NCI-H510A (cell line): ENCODE measurements at places on chromosomes 6 and 20.
A peak's percentile ranks its signal among the peaks of the same experiment; 100 is the strongest.

DNA sequence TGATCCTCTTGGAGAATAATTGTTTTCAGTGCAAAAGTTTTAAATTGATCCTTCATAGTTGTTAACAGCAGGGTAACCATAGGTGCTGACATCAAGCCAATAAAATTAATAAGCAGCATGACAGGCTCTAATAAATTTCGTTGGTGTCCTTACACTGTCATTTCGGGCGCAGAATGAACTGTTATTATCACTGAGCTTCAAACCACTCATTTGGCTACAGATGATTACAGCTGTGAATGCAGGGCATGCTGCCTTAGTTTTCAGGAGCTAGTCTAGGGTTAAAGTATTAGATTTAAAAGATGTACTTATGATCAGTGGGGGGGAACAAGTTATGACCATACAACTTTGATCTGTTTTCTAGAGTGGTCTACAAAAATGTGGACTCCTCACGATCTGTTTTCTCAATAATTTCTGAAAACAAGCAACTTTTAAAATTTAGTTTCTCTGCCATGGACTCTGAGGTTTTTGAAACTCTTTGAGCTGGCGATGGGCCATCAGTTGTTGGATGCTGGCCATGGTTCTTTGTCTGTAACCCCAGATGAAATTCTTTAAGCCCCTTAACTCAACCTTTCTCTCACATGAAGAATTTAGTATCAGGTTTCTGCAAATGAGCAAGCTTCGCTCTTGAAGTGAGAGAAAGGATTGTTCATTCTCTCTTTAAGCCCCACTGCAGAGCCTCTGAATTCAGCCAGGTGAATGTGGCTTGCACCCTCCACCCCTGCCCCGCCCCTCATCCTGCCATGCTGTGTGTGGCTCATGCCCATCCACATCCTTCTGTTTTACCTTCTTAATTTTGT, 99.1 kb upstream of the MTHFD1L start:
- no peak for DNase-seq

- DNase-seq = no peak
These were observed 256.4 kb downstream of the GMPR start for GRCh38 chr6:16494793-16495192.

DNA sequence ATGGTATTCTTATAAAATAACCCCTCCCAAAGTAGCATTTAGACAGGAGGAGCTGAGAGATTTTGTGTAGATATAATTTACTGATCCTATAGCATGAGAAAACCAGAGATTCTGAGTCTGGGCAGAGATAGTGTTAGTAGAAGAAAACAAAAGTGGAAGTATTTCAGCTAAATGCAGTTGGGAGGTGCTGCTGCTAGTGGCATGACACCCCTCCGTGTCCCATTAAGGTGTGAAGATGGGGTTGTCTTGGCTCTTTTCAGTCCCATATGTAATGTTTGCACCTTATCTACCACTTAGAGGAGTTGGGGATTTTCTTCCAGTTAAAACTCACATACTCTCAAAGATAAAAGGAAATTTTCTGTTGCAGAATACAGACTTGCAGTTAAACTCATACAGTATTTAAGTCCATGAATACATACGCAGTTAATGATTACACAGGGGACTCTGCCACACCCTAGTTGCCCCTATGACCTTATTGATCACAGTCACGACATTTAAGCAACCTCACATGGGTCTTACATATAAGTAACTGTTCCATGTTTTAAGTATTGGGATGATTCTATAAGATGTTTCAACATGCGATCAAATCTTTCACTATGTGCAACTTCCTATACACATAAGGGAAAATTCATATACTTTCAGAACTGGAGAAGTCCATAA, 11.5 kb downstream of the TAAR2 start:
- no peak for DNase-seq

- DNase-seq = no peak
These were observed 6.4 kb downstream of the PLTP start for GRCh38 chr20:45905505-45906079.

DNA sequence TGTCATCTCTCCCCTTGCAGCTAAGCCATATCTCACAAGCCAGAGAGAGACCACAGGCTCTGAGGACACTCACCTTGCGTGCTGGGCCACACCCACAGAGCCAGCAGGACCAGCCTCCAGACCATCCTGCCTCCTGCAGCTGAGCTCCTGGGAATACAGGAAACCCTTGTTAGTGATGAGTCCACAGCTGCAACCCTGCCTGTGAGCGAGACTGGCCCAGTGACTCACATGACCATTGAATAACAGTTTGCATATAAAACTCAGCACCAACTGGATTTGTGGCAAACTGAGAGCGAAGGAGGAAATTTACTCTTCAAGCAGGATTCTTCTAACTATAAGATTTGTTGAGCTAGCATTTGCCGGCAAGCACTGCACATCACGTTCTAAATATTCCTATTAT, 3.0 kb downstream of the THBS2 start:
- no peak for DNase-seq

GRCh38 chr6:14838133-14838583, 407.7 kb upstream of the JARID2 start:
- DNase-seq = no peak

DNA sequence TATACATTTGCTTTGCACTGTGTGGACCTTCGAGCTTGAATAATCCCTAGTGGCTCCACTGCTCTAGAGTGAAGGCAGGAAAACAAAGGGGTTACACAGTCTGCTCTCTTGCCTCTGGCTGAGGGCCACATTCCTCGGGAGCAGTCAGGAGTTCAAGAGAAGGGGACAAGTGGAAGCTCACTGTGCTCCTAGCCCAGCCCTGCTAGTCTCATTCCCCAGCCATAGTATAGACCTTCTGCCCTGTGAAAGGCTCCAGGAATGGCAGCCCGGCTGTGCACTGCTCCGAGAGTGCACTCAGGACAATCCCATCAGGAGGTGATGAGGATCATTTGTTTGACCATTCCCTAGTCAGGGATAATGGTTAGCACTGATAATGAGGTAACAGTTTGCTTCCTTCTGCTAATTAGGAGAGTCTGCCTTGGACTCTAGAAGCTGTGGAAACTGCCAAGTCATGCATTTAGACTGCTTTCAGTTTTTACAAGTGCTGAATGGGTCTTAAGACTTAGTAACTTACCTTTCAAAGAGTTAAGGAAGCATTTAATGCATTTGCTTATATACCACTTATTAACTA, 8.5 kb downstream of the IYD start:
- DNase-seq = no peak

GRCh38 chr20:8002056-8002455, 17.5 kb downstream of the TMX4 start:
- DNase-seq = no peak

GRCh38 chr20:13082378-13082777, 73.6 kb downstream of the SPTLC3 start:
- DNase-seq = no peak

GRCh38 chr20:19786311-19786710, 28.3 kb downstream of the RIN2 start:
- peak; percentile 54 for DNase-seq

DNA sequence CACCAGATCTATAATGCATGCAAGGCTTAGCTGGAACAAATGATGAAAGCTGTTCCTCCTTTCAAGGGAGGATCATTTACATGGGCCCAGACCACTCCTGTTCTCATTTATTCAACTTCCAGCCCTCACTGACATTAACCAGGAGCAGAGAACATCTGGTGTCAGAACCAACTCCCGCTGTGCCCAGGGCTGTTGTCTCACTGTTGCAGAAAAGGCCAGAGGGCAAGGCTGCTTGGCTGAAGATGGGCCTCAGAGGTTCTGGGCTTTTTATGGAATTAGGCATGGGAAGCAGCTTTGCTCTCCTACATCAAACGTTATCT, 164.2 kb downstream of the GMPR start:
- DNase-seq = no peak

DNA sequence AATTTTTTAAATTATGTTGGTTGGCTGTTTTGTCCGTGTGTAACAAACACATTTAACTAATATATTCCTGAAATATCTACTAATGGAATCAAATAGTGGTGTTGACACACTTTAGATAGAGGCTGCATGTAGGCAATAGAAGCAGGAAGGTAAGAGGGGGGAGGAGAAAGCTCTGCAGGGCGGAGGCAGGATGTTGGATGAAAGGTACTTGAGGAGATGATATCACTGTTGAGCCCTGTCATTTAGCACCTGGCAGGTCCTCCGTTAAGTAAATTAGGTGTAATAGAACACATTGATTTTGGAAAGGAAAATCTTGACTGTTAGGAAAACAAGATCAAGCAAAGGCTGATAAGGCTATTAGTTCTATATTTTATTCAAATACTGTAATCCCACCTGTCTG, 618.7 kb downstream of the PKHD1 start:
- peak; percentile 37 for DNase-seq

GRCh38 chr20:39886650-39887190, 802.3 kb downstream of the MAFB start:
- DNase-seq = no peak
